ENCODE measurements at places on chromosomes 13 and 19.

- no peak for DNase-seq
These were observed at the start of gene ZNF560 for GRCh38 chr19:9498183-9498902. TSS of gene ZNF560 (minus strand) at chr19:9498616. CDS start at chr19:9475313, 23,303 bp downstream.

GRCh38 chr19:13099073-13099999, 3.3 kb downstream of the LYL1 start:
- DNase-seq = peak; percentile 78

- DNase-seq = peak; percentile 98
These were observed at the start of gene MIR17HG for GRCh38 chr13:91347202-91347995. TSS of gene MIR17HG (plus strand) at chr13:91347687.

DNA sequence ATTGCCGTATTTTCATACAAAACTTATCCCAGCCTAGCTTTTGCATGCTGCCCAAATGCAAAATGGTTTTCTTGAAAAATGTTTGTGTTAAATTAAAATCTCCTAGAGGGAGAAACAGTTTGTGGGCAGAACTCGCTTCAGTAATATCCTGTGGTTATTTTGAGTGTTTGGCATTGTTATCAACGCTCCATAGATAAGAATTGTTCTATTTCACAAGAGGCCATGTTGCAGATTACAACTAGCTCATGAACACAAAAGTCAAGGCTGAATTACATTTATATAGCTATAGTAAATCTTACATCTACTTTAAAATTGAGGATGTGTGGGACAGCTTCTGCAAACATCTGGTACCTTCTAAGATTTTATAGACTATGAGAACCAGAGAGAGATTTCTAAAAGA, 447.9 kb downstream of the DCT start:
- DNase-seq = no peak

- DNase-seq = no peak
These were observed 63.1 kb downstream of the GSX1 start for GRCh38 chr13:27855381-27855780.
